ENCODE measurements at places on chromosomes 6 and 20. TPM values are rescaled to one million over a fixed set of nuclear protein-coding genes. Genes with fewer than 3 reads are reported as not detected.
A peak's percentile ranks its signal among the peaks of the same experiment; 100 is the strongest.

DNA sequence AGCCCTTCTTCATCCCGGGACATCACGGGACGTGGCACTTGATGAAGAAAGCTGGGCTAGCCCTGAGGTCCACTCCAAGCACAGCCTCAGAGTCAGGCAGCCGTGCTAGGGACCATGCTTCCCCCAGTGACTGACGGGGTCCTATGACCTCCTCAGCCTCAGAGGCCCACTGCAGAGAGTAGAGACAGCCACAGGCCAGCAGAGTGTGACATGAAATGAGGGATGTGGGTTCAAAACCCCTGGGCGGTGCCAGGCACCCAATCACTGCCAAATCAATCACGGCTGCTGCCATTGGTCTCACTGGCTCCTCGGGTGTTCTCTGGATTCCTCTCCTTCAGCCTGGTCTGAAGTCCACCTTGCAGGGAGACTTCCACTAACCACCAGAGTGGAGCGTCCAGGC, 197.7 kb upstream of the CDH4 start:
- H3K36me3 ChIP-seq = no peaks in the 10 kb centered on the region
- H3K27ac ChIP-seq = no peak overlapping the region
- no peak for DNase-seq
- no peaks in the 10 kb centered on the region for H3K27me3 ChIP-seq
- H3K4me3 ChIP-seq = no peak overlapping the region
- no peaks in the 10 kb centered on the region for H3K4me1 ChIP-seq

GRCh38 chr20:37901654-37902503, 1.0 kb upstream of the VSTM2L start:
- H3K27me3 ChIP-seq = peaks cover 51% of the 10 kb centered on the region
- no peak for DNase-seq
- peak overlapping the region; percentile 51 for H3K4me3 ChIP-seq
- H3K4me1 ChIP-seq = peaks cover 15% of the 10 kb centered on the region
- peaks cover 2% of the 10 kb centered on the region for H3K36me3 ChIP-seq

- H3K27ac ChIP-seq = no peak overlapping the region
- H3K4me3 ChIP-seq = no peak overlapping the region
- H3K4me1 ChIP-seq = no peaks in the 10 kb centered on the region
- peaks cover 5% of the 10 kb centered on the region for H3K27me3 ChIP-seq
- no peak for DNase-seq
Observed at GRCh38 chr20:24871480-24872213, 77.4 kb upstream of the CST7 start.

DNA sequence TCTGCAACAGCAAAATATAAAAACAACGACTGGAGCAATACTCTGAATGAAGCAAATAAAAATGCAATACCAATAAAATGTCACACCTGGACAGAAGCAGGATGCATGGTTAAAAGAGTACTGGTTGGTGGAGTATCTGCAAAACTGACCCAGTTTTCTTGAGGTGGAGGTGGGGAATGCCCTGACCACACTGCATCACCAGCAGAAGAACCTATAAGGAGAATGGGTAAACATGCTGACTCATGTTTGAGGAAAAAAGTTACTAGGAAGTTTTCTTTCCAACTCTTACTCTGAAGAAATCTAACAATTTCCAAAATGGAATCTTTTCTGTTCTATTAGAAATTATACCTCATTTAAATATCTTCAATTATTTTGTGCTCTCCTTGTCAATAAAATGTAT, 43.6 kb downstream of the REPS1 start:
- DNase-seq = peak; percentile 21
- H3K27me3 ChIP-seq = no peaks in the 10 kb centered on the region
- H3K4me1 ChIP-seq = peaks cover 63% of the 10 kb centered on the region
- peak overlapping the region; percentile 53 for H3K27ac ChIP-seq

GRCh38 chr20:17511401-17511800, 19.8 kb downstream of the BFSP1 start:
- no peak overlapping the region for H3K27ac ChIP-seq
- H3K4me1 ChIP-seq = peaks cover 45% of the 10 kb centered on the region
- DNase-seq = no peak
- peaks cover 8% of the 10 kb centered on the region for H3K27me3 ChIP-seq
- H3K4me3 ChIP-seq = no peak overlapping the region

CCDC28A gene
- 17.9 TPM for total RNA-seq

LBP gene
- not detected for total RNA-seq

TTLL9 gene
- total RNA-seq = not detected

All from activated T-helper 1 cell treated with anti-CD3 and anti-CD28 coated beads, Interleukin-12 subunit alpha, Interleukin-12 subunit beta, Interleukin-2, Interleukin-4 antibody, amounts not matched to agents 30 ng/mL and 10 ng/mL and 1 ng/mL, durations not matched to agents 14 hours and 24 hours and 36 hours (primary cell).